ENCODE measurements at places on chromosomes 11 and 22. TPM values are rescaled to one million over a fixed set of nuclear protein-coding genes. Genes with fewer than 3 reads are reported as not detected.

The GLB1L3 gene
- total RNA-seq: 0.11 TPM

The MS4A15 gene
- total RNA-seq: not detected

The TSGA10IP gene
- total RNA-seq: not detected

The GPR83 gene
- total RNA-seq: 0.16 TPM

The GUCY1A2 gene
- 58.5 TPM for total RNA-seq

The SHISAL1 gene
- total RNA-seq: 5.1 TPM

The SLC22A12 gene
- not detected for total RNA-seq

The OR56A1 gene
- 0.05 TPM for total RNA-seq

The RAB36 gene
- total RNA-seq: 2.0 TPM

The LINC01488 gene
- total RNA-seq: not detected

The KIAA1671 gene
- 19.0 TPM for total RNA-seq

The CASTOR1 gene
- 7.5 TPM for total RNA-seq

The RIBC2 gene
- 3.1 TPM for total RNA-seq

The SLC5A1 gene
- total RNA-seq: 0.05 TPM

The LDHAL6A gene
- total RNA-seq: not detected

The DGCR6 gene
- 4.4 TPM for total RNA-seq

The LGR4 gene
- 98.1 TPM for total RNA-seq

The PIK3IP1 gene
- total RNA-seq: 19.5 TPM

The CFAP300 gene
- 5.9 TPM for total RNA-seq

The RIMBP3B gene
- 0.11 TPM for total RNA-seq

The MOGAT2 gene
- 2.2 TPM for total RNA-seq

The CABP4 gene
- 0.26 TPM for total RNA-seq

The HEPHL1 gene
- not detected for total RNA-seq

The KREMEN1 gene
- total RNA-seq: 10.1 TPM

The IGSF9B gene
- 11.4 TPM for total RNA-seq

The KIRREL3 gene
- total RNA-seq: 1.0 TPM

The EFCAB6 gene
- 3.2 TPM for total RNA-seq

The MRGPRF gene
- total RNA-seq: 48.5 TPM

The MMP27 gene
- total RNA-seq: not detected

The CARD10 gene
- total RNA-seq: 4.5 TPM

The JAML gene
- total RNA-seq: 6.5 TPM

The CRY2 gene
- total RNA-seq: 31.0 TPM

The BID gene
- 19.7 TPM for total RNA-seq

The OR5A1 gene
- not detected for total RNA-seq

The OR8A1 gene
- total RNA-seq: not detected

The CNTN5 gene
- 2.6 TPM for total RNA-seq

The TRIM34 gene
- 17.1 TPM for total RNA-seq

The CALCA gene
- total RNA-seq: not detected

The CSNK2A3 gene
- total RNA-seq: 2.4 TPM

The CCDC89 gene
- 4.1 TPM for total RNA-seq

The FAM180B gene
- 0.32 TPM for total RNA-seq

The PANX3 gene
- total RNA-seq: not detected

The PNPLA3 gene
- total RNA-seq: 0.37 TPM

The P2RY6 gene
- total RNA-seq: 0.90 TPM

The MRGPRX4 gene
- total RNA-seq: not detected

The CTSW gene
- total RNA-seq: 2.7 TPM

The CLCF1 gene
- total RNA-seq: 2.7 TPM

The ARHGAP20 gene
- 23.0 TPM for total RNA-seq

The HMOX1 gene
- total RNA-seq: 9.7 TPM

The MMP11 gene
- total RNA-seq: 7.3 TPM
